ENCODE measurements at places on chromosomes 2 and 18.

DNA sequence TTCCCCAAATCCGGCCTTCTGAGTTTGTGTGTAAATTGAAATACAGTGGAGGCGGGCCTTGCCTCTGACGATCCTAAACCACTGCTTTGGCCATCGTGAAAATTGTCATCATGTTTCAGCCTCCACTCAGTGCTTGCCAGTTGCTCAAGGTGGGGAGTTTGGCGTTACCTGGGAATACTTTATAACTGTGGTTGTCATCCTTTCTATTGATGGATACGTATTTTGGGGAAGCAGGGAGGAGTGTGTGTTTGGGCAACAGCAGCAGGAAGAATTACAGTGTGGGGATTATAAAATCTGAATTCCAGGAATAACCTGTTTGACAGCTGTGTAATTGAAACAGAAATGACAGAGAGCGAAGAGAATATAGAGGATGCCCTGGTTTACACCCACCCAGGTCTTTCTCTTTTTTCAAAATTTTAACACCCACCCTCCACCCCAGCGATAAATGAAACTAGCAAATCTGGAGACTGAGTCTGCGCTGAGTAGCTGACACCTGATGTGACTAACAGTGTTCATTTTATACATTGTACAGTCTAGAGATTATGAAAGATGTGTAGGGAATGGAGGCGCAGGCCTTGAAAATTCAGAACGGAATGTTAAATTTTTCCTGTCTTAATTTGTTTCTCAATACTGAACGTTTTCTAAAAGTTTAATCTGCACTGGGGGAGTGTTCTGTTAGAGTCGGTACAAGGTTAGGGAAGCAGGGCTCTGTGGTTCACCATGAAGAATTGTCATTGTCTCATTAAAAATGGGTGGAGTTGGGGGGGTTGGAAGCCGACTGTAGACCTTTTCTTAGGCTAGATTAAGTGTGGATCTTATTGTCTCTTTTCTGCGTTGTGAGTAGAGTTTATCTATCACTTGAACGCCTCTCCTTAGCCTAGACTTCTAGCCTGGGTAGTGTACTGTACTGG lies 1.6 kb downstream of the MAP4K4 start:
- DNase-seq: peak; percentile 75

DNA sequence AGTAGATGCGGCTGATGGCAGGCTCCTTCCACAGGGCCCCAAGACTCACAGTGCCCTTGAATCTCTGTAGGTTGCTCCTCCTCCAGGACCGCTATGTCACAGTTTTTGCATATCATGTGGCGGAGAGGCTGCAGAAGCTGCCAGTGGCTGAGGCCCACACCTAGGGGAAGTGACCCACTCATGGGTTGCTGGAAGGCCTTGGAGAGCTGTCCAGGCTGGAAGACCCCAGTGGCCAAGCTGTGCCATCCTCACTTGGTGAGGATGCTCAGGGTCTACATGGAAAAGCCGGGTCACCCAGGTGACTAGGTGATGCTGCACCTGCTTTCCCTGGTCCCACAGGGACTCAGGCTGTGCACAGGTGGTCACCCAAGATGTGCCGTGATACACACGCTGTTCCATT lies 90.6 kb downstream of the SEPTIN10 start:
- no peak for DNase-seq

DNA sequence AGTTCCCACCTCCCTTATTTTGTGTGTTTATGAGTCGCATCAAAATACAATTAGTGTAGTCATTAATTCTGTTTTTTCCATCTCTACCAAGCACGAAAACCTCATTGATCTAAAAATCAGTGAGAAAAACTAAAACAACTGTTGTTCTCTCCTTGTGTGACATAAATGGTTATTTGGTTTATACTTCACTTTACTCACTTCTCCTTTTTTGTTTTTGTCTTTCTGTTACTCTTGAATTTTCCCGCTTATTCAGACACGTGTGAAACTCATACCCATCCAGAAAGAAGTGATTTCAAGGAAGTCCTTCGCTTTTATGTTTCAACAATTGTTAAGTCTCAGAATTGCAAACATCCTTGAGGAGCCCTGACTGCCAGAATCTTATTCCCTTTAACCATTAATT lies 121.6 kb downstream of the EML6 start:
- no peak for DNase-seq

- DNase-seq: no peak
Observed at GRCh38 chr2:232637866-232638583, 4.6 kb downstream of the EFHD1 start.

DNA sequence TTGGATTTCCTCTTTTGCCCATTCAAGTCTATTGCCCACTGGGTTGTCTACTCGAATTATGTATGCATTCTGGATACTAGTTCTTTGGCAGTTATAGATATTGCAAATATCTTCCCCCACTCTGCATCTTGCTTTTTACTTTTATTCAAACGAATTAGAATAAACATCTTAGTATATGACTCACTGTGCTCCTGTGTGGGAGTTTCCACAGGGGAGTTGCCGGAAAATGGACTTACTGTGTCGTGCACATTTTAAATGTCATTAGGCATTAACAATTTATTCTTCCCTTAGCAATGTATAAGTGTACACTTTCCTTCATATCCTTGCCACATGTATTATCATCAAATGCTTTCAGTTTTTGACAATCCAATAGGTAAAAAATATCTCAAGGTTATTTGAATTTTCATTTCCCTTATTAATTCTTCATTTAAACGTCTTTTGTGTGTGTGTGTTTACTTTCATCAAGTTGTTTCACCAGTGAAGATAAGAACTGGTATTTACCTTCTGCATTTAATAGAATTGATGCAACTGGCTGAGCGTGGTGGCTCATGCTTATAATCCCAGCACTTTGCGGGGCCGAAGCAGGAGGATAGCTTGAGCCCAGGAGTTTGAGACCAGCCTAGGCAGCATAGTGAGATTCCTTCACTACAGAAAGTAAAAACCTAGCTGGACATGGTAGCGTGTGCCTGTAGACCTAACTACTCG lies 4.6 kb upstream of the UGT1A5 start:
- no peak for DNase-seq

DNA sequence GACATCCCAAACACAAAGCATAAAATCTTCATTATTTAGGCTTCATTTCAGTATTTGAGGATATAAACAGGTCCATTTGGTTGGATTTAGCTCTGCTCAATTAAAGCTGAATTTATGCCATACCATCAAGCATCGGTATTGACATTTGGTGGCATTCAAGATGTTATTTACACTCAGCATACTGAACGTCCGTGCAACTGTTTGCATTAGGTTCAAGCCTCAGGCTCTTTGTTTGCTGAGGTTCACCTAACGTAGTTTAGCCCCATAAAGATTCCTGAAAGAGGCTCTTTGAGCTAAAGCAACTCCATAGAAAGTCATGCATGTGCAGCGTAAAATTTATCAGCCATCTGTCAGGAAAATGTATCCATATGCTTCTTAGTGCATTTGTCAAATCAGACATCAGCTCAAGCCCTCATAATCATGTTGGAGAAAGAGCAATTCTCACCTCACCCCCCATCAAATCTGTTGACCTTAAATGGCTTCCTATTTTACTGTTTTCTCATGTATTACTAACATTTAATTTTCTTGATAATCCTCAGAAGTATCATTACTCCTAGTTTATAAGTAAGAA lies 366.9 kb downstream of the EPHA4 start:
- DNase-seq: no peak

DNA sequence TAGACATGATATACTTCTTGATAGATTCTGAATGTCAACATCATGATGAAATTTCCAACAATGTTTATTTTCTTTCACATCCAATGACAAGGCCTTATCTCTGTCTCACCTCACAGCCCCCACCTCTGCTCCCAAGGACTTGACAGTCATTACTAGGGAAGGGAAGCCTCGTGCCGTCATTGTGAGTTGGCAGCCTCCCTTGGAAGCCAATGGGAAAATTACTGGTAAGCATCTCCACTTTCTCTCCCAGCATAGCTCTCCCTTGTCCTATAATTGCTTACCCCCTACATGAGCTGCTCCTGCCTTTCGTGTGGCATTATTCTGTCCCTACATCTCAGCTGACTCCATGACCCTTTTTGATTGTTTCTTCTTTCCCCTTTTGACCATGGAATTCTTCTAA lies 821.8 kb downstream of the MBD2 start:
- DNase-seq: no peak

DNA sequence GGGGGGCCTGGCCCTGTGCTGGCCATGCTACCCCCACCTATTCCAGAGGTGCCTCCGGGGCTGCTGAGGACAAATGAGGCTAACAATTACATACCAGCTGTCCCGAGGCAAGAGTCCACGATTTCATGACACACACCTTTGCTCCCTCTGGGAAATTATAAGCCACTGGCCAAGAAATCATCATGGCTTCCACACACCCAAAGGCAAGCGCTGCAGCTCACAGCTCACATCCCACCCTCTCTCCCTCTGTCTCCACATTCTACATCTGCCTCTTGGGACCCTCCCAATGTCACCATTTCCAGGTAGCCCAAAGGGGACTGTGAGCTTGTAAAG lies 134.4 kb downstream of the HDAC4 start:
- DNase-seq: no peak

DNA sequence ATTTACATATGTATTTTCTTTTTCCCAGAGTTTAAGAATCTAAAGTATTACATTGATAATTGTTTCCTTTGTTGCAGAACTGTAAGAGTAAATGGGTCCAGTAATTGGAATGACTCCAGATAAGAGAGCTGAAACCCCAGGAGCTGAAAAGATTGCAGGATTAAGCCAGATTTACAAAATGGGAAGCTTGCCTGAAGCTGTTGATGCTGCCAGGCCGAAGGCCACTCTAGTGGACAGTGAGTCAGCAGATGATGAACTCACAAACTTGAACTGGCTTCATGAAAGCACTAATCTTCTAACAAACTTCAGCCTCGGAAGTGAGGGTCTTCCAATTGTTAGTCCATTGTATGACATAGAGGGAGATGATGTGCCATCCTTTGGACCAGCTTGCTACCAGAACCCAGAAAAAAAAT lies 183.8 kb upstream of the STON1 start:
- DNase-seq: no peak

DNA sequence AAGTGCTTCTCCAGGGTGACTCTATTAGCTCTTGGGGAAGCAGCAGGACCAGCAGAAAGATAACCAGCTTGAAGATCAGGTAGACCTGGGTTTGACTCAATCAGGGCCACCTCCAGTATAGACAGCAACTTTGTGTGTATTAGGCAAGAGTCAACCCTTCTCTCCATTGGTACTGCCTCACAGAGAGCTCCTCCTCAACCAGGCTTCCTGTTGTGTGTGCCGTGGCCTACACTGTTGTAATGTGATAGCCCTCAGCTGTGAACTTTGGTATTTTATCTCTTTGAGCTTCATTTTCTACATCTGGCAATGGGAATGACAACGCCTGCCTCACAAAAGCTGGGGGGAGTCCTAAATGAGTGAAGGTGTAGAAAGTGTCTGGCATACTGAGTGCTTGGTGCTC lies 17.0 kb upstream of the MAP3K20 start:
- no peak for DNase-seq

GRCh38 chr18:50918153-50918552 lies 39.2 kb downstream of the ME2 start:
- DNase-seq: no peak

DNA sequence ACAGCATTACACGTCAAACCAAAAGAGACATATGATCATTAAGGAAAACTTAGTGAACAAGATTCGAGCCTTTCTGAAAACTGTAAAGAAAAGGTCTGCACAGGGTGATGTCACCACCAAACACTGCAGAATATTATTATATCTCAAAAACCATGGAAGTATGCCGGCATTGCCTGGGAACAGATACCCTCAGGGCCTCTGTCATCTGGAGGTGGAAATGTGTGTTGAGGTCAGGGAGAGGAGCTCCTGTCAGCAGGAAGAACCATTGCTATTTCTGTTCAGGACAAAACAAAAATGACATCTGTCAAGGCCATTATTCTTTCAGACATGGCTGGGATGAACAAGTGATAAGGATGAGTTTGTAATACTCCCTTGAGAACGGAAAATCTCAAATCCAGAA lies 365.9 kb upstream of the TRIB2 start:
- no peak for DNase-seq

DNA sequence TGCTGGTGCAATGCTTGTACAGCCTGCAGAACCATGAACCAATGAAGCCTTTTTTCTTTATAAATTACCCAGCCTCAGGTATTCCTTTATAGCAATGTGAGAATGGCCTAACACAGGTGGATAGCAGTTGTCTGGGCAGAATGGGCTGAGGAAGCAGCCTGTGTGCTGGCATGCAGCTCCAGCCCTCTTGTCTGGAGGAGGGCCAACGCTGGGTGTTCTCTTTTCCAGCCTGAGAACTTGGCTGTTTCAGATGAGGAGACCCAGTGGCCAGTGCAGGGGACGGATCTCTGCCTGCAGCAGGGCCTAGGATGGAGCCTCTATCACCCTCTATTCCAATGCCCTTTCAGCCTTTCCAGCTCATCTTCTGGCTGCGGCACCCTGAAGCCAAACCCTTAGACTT lies 58.8 kb downstream of the CTIF start:
- no peak for DNase-seq

GRCh38 chr2:69012310-69013141 lies 453 bp upstream of the ANTXR1 start:
- DNase-seq: peak; percentile 83

- DNase-seq: no peak
Observed at GRCh38 chr2:185970148-185970852, 231.7 kb downstream of the FSIP2 start.

DNA sequence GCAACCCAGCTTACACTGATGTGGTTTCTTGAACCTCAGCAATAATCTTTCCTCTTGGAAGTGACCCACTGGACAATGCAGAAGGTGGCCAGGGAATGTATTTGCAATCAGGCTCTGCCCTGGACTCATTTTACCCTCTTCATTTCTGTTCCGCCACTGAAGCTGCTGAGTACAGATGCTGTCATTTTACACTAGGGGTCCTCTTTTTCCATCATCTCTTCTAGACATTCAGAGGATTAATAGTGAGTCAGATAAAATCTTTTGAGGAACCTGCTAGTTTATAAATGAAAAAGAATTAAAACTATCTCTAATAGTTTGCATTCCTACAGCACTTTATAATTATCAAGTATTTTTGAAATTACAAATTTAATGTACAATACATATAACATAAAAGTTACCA lies 87.9 kb upstream of the PNPT1 start:
- DNase-seq: no peak

DNA sequence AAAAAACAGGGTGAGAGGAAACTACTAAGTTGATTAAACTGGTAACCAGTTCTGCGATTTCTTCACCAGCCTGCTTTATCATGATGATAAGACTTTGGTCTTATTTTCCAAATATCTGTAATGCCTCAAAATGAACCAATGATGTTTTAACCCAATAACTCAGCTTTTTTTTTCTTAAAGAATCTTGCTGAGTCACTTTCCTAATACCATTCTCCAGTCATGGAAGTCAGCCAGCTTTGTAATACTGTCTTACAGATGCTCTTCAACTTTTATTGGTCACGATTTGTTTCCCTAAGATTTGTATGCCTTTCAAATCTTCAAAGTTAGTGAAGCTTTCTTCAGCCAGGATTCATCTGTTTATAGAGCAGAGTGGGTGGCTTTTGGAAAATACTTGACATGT lies 47.7 kb upstream of the SMIM21 start:
- no peak for DNase-seq

- DNase-seq: no peak
Observed at GRCh38 chr2:54419388-54419787, 36.7 kb upstream of the SPTBN1 start.

All from activated CD4-positive, alpha-beta T cell treated with anti-CD3 and anti-CD28 coated beads, Interleukin-2, amount 10 ng/mL, durations not matched to agents 24 days and 14 days (primary cell).